ENCODE measurements at places on chromosomes 4 and X. TPM values are rescaled to one million over a fixed set of nuclear protein-coding genes. Genes with fewer than 3 reads are reported as not detected.

The FHDC1 gene
- polyA plus RNA-seq = 4.9 TPM

The PPP1R3F gene
- 5.7 TPM for polyA plus RNA-seq

The GAGE12F gene
- not detected for polyA plus RNA-seq

The CLDN2 gene
- 78.3 TPM for polyA plus RNA-seq

GRCh38 chrX:65671286-65671685 is 3.8 kb downstream of the MSN start:
- DNase-seq = no peak

DNA sequence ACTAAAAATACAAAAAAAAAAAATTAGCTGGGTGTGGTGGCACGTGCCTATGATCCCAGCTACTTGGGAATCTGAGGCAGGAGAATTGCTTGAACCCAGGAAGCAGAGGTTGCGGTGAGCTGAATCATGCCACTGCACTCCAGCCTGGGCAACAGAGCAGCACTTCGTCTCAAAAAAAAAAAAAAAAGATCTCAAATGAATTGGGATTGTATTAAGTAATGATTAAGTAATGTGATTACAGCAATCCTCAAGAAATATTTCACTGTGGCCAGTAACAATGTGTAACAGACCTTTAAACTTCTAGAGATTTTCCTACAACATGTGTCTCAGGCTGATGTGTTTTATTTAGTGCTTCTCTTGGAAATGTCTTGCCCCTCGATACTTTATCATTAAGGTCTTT is 46.8 kb downstream of the PKD2 start:
- DNase-seq = no peak

DNA sequence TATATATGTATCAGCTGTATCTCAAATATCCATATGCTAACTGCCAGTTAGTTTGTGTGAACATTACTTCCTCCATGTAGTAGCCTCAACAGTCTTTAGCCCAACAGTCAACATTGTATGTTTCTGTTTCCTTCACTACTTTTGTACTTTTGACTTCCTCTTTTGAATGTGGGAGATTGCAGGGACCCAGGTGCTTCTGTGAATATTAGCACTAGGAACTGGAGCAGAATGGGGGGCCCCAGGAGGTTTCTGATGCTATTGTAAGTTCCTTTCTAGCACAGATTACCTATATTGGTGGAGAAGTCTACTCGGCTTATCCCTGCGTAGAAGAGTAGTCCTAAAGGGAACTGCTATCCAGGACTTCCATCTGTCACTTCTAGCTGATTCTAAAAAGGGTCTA is 2.3 kb downstream of the PLAC8 start:
- DNase-seq = no peak

DNA sequence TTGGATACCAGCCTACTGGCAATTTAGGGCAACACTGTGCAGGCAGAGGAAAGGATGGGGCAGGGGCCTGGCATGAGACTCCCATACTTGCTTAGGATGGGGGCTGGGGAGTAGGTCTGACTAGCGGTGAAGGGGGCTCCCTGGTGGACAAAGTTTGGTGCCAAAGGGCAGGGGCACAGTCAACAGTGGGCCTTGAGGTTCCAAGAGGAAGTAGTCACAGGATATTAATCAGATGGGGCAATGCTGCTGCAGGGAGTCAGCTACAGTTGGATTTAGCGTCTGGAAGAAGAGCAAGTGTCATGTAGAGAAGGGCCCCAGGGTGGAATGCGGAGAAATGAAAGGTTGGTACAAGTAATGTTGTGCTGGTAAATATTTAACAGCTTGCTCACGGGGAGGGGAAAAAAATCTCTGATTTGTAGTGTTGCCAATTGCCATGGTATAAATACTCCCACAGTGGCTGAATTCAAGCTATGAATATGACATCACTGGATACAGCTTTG is 139.4 kb downstream of the PJA1 start:
- DNase-seq = no peak

GRCh38 chr4:123244137-123244536 is 152.5 kb upstream of the SPRY1 start:
- DNase-seq = no peak

DNA sequence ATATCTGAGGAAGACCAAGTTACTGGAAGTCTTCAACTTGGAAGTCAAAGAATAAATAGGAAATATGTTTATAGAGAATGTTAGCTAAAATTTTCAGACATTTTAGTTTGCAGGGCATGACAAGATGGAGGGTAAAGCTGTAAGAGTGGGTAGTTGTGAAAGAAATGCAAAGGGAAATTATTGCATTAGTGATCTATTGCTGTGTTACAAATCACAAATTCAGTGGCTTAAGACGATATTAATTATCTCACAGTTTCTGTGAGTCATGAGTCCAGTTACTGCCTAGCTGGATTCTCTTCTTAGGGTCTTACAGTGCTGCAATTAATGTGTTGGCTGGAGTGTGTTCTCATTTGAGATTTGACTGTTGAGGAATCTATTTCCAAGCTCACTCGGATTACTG is 62.9 kb upstream of the CAMK2D start:
- no peak for DNase-seq

GRCh38 chr4:105305019-105305836 is 158.6 kb downstream of the TET2 start:
- no peak for DNase-seq

GRCh38 chr4:13539047-13539618 is 5.2 kb downstream of the NKX3-2 start:
- no peak for DNase-seq

DNA sequence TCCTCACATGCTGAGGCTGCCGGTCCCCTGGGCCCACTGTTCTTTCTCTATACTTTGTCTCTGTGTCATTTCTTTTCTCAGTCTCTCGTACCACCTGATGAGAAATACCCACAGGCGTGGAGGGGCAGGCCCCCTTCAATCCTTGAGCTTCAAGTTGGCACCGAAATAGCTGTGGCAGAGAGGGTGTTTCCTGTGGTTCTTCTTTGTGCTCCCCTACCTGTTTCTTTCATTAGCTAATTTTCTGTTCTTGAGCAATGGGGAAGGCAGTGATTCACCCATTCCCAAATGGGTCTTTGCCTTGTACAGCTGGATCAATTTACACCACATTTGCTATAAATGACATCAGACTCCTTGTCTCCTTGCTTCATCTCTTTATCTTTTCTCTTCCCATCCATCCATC is 2.1 kb upstream of the CYSLTR1 start:
- no peak for DNase-seq

DNA sequence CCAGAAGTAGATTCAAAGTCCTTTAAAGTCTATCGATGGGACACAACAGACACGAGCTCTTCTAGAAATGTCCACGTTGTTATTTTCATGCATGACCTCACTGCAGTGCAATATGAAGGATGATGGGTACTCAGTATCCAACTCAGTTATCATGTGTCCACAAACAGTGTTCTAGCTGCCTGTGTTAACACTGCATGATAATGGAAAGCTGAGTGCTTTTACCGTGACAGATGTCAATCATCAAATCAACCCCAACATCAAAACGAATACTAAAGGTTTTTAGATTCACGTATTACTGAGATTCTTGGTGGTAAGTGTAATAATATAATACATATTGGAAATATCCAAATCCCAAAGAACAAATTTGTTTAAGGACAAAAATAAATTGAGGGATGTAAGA is 394.8 kb upstream of the TENM3 start:
- DNase-seq = no peak

Measured in renal cortex interstitium (tissue), 15 donors.